ENCODE measurements at places on chromosomes 5 and 9.

GRCh38 chr5:142014911-142015584 is 2.2 kb upstream of the GNPDA1 start:
- peak; percentile 39 for DNase-seq

- DNase-seq: no peak
Observed at GRCh38 chr5:176618783-176619182, 8.8 kb upstream of the GPRIN1 start.

- no peak for DNase-seq
Observed at GRCh38 chr5:180474569-180474968, 19.6 kb upstream of the CNOT6 start.

GRCh38 chr5:139611703-139612584 is 36.2 kb upstream of the CXXC5 start:
- DNase-seq: no peak

- DNase-seq: no peak
Observed at GRCh38 chr5:151108566-151108965, 27.7 kb upstream of the TNIP1 start.

GRCh38 chr5:168314735-168315411 is 23.4 kb downstream of the WWC1 start:
- no peak for DNase-seq

Measured in activated CD4-positive, alpha-beta T cell treated with anti-CD3 and anti-CD28 coated beads, Interleukin-2, amount 50 U/mL, for 24 hours (primary cell).